Activated naive CD4-positive, alpha-beta T cell (primary cell): ENCODE measurements at places on chromosomes 5 and 9.

- no peak for DNase-seq
Measured at GRCh38 chr5:9460885-9461645, 84.8 kb downstream of the SEMA5A start.

- no peak for DNase-seq
Measured at GRCh38 chr9:135116881-135117280, 29.4 kb downstream of the OLFM1 start.

- DNase-seq = no peak
Measured at GRCh38 chr9:129359916-129360536, 182.0 kb upstream of the IER5L start.

- no peak for DNase-seq
Measured at GRCh38 chr9:136107155-136107952, 11.3 kb downstream of the TMEM250 start.

- no peak for DNase-seq
Measured at GRCh38 chr9:89935801-89936200, 331.0 kb downstream of the GADD45G start.

GRCh38 chr5:169067751-169068173 is 233.2 kb downstream of the SLIT3 start:
- DNase-seq = no peak

- no peak for DNase-seq
Measured at GRCh38 chr9:84829471-84829870, 159.9 kb downstream of the NTRK2 start.

GRCh38 chr5:13143630-13144029 is 800.9 kb downstream of the DNAH5 start:
- no peak for DNase-seq

DNA sequence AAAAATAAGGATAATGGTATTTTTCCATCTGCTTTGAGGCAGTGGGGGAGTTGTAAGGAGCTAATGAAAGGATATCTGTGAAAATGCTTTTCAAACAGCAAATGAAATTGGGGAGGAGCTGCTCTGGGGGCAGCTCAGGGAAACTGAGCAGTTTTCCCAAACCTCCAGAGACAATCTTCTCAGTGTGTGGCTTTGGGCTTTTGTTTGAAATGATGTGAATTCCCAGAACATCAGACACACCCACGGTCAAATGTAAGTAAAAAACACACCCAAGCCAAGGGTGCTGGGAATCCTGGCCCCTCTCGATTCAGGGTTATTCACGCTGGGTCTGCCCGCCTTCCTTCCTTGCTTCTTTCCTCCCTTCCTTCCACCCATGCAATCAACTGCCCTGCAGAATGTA is 512.6 kb downstream of the BNC2 start:
- no peak for DNase-seq

DNA sequence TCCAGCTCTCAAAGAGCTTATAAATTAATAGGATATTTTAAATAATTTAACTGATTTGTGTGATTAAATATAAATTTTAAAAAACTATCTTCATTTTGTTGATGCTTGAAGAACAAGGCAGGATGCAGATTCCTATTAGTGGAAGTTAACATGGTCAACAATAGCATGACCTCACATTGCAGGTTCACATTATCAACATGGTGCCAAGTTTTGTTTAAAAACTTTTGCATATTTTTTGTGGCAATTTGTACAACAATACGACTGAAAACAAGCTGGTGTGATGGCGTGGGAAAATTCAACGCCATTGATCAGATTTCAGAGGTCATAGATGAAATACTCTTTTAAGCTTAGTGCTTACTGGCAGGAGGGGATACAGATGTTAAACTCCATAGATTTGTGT is 114.1 kb upstream of the MYO10 start:
- no peak for DNase-seq

DNA sequence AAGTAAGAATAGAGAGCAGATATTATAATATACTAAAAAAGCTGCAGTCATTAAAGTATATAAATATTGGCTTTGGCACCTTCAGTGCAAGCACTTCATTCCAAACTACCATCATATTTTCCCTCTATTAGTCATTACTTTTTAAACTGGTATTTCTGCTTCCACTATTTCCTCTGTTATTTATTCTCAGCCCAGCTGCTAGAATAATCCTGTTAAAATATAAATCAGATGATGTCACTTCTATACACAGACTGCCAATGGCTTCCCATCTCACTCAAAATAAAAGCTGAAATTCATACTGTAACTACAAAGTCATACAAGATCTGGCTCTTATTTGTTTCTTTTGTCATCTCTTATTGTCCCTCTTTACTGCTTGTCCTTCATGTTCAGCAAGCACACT is 432.9 kb downstream of the TLE4 start:
- no peak for DNase-seq

- no peak for DNase-seq
Measured at GRCh38 chr5:5629607-5629978, 207.1 kb downstream of the ICE1 start.

- DNase-seq = no peak
Measured at GRCh38 chr5:142550471-142550870, 135.4 kb downstream of the FGF1 start.

GRCh38 chr5:59330680-59331079 is 562.8 kb downstream of the PDE4D start:
- DNase-seq = no peak

DNA sequence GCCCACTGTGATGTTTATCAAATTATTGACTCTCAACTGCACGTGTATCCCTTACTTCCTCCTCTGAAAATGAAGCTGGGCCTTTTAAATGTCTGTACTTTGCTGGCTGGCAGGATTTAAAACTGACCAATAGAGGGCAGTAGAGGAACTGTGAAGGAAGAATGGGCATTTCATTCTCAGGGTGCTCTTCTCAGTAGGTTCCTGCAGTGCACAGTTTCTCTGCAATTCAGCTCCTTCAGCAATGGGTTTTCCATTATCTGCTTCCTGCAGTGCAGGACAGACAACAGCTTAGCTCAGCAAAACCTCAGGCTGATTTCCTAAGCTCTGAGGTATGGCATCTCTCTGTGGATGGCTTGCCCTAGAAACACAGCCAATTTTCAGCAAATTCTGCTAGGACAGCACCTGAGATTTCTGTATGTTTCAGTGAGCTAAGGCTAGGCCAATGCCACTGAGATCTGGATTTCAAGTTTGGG is 298.4 kb upstream of the PRDM9 start:
- DNase-seq = no peak

DNA sequence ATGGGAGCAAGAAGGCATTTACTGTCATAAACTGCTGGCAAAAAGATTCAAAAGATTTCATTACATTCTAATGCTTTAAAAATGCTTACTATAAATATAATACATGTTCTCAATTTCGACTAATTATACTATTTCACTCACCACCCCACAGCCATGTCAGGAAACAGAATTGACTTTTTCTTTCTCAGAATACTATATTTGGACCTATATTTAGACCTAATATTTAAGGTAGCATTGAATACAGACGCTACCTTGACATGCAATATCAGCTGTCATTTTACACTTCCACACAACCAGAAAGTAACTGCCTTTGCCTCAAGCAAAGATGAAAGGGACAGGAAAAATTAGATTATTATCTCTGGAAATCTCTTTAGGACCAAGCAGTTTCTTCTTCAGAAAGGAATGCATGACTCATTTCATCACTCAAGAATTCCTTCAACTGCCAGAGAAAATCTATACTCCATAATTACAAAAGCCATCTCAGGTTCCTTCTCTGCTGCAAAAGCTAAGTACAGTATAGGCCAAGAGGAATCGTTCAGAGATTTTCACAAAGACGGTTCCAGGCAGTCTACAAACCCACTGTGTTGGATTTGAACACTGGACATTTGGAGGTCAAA is 11.8 kb upstream of the UBE2QL1 start:
- no peak for DNase-seq

DNA sequence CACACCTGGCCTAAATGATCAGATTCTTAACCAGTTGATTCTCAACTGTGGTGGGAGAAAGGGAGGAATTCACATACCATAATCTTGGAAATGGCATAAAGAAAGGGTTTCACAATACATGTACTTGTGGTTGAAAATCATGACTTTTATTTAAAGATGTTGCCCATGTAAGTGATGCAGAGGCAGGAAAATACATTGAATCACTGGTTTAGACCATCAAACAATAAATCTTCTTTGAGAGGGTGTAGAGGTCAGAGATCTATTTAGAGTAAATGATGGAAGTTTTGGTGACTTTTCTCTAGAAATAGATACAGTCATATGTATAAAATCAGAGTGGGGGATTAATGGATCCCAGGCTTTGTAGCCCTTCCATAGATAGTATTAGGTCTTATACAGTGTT is 15.4 kb downstream of the NDUFS4 start:
- no peak for DNase-seq

- DNase-seq = peak; percentile 37
Measured at GRCh38 chr9:131656356-131657036, 83.4 kb downstream of the RAPGEF1 start.

GRCh38 chr9:99411479-99412115 is 189.5 kb downstream of the SEC61B start:
- no peak for DNase-seq

- no peak for DNase-seq
Measured at GRCh38 chr9:16213781-16214515, 656.5 kb downstream of the BNC2 start.

- DNase-seq = no peak
Measured at GRCh38 chr5:168128557-168128956, 162.9 kb upstream of the WWC1 start.

GRCh38 chr9:134100040-134100439 is 32.2 kb upstream of the BRD3 start:
- no peak for DNase-seq

- DNase-seq = no peak
Measured at GRCh38 chr5:71894091-71894490, 175.0 kb downstream of the CARTPT start.
